ENCODE measurements at places on chromosomes 11 and 22.
A peak's percentile ranks its signal among the peaks of the same experiment; 100 is the strongest.

DNA sequence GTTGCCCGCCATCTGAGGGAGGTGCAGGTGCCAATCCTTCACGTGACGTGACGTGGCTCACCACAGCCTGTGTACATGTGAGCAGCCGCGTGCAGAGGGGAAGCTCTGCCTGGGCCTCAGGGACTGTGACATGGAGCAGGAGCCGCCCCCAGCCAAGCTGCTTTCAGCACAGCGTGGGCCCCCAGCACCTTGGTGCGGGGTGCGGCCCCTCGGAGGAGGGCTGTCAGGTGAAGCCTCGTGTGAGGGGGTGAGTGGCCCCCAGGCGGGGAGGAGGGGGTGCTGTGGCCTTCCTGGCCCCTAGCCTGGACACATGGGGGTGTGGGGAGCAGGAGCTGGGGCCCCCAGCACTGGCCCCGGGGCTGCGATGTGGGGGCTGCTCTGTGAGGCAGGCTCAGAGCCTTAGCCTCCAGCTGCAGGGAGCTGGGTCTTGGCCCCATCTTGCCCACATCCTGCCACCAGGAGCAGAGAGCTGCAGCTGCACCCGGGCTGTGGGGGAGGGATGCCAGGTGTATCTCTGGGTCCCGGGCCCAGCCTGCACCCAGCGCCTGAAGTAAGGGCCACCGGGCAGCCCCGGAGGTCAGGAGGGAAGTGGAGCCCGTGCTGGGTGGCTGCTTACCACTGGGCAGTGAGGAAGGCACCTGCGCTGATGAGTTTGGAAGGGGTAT lies at the start of gene ADORA2A:
TSS of gene ADORA2A (plus strand) at position 100 of the 665 bp plus-strand sequence. CDS start 5,806 bp downstream, outside the sequence.
- DNase-seq = peak; percentile 73

- DNase-seq = peak; percentile 6
Observed at GRCh38 chr11:59172345-59173079, 580 bp downstream of the DTX4 start.

- no peak for DNase-seq
Observed at GRCh38 chr22:47654922-47655491, 892.6 kb downstream of the TBC1D22A start.

DNA sequence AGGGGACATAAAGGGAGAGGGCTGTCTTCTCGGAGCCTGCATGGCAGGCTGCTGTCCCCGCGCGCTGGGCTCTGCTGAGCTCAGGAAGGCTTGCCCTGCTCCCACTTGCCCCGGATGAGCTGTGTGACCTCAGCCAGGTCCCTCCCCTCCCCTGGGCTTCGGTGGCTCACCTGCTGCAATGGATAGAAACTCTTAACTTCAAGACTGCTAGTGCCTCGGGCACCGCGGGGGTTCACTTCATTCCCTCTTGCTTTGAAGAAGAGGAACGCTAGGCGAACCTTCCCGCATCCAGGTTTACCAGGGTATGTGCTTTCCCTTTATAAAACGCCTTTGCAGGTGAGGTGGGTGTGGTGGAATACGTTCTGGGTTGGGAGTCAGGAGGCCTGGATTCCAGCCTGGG lies 115.0 kb downstream of the PHF21B start:
- no peak for DNase-seq

DNA sequence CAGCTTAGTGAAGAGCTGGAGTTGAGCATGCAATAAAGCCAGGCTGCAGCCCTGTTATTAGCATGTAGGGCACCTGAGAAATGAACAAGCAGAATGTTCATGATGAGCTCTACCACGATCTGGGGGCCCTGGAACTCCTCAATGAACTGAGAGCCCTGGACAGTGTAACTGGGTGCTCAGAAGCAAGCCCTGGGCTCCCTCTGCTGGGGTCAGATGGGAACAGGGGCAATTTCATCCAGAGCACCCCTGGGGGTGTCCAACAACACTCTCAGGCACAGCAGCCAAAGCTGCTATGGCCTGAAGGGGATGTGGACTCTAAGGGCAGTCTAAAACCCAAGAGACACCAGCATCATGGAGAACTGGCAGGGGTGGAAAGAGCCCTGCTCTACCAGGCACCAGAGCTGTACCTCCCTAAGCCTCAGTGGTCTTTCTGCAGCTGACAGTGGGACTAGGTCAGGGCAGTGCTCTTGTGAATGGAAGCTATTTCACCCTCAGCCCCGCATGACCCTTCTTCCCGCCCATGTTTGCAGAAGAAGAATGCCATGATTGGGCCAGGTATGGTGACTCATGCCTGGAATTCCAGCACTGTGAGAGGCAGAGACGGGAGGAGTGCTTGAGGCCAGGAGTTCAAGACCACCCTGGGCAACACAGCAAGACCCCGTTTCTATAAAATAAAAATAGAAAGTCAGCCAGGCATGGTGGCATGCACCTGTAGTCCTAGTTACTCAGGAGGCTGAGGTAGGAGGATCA lies 28.9 kb downstream of the THOC5 start:
- DNase-seq = peak; percentile 4

DNA sequence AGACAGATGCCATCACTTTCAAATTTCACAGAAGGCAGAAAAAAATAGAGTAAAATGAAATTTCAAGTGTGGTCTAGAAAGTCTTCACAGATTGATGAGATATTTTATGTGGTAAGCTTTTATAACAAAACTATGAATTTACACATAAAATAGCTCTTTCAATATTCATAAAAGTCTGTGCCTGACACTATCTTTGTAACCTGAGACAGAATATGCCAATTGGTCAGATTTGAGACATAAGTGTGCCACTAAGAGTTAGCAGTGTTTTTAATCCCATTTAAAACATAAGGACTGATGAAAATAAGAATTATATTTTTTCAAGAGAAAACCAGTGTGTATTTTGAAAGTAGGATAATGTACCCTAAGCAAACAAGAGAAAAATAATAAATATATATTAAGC lies 769.5 kb upstream of the LUZP2 start:
- DNase-seq = no peak

Measured in activated T-cell treated with anti-CD3 and anti-CD28 coated beads for 1 hour (primary cell).